ENCODE measurements at places on chromosomes 1 and 21. TPM values are rescaled to one million over a fixed set of nuclear protein-coding genes. Genes with fewer than 3 reads are reported as not detected.

Gene PERM1
- total RNA-seq = 0.08 TPM

Gene DTL
- 22.6 TPM for total RNA-seq

Gene DNASE2B
- not detected for total RNA-seq

Gene CD160
- 0.10 TPM for total RNA-seq

Gene CCDC30
- 0.92 TPM for total RNA-seq

Gene PLEKHG5
- 5.2 TPM for total RNA-seq

Gene OR2T11
- total RNA-seq = not detected

Gene ACOT7
- 72.7 TPM for total RNA-seq

Gene PIGR
- not detected for total RNA-seq

Gene IVL
- total RNA-seq = 0.03 TPM

Gene PTPRF
- 102 TPM for total RNA-seq

Gene PIGM
- 4.4 TPM for total RNA-seq

Gene PCSK9
- total RNA-seq = 4.4 TPM

Gene SEMA4A
- 0.65 TPM for total RNA-seq

Gene TRABD2B
- 0.30 TPM for total RNA-seq

Gene OPTC
- not detected for total RNA-seq

Gene CD1E
- not detected for total RNA-seq

Gene USP25
- total RNA-seq = 9.2 TPM

Gene SPATA21
- 0.06 TPM for total RNA-seq

Gene MUTYH
- total RNA-seq = 10.1 TPM

Gene TIAM1
- 0.66 TPM for total RNA-seq

Gene CAMK1G
- 0.22 TPM for total RNA-seq

Gene CFHR4
- total RNA-seq = not detected

Gene LAD1
- total RNA-seq = 0.69 TPM

Gene SHISA4
- total RNA-seq = 17.3 TPM
